ENCODE measurements at places on chromosomes 6 and 20. TPM values are rescaled to one million over a fixed set of nuclear protein-coding genes. Genes with fewer than 3 reads are reported as not detected.

AGER gene
- total RNA-seq = 1.7 TPM

PPP1R3G gene
- 0.26 TPM for total RNA-seq

AIF1 gene
- total RNA-seq = not detected

HFE gene
- 27.3 TPM for total RNA-seq

ENPP5 gene
- total RNA-seq = 0.09 TPM

POU5F1 gene
- total RNA-seq = 26.0 TPM
